Stimulated activated CD4-positive, alpha-beta T cell treated with anti-CD3 and anti-CD28 coated beads, TNF-alpha, amount 100 ng/mL, for 24 hours (primary cell): ENCODE measurements at places on chromosomes 3 and 15.

GRCh38 chr3:51942603-51943450, 664 bp downstream of the PARP3 start:
- DNase-seq = peak; percentile 63

- no peak for DNase-seq
These were observed 426.7 kb downstream of the SOX2 start for GRCh38 chr3:182138393-182138792.

DNA sequence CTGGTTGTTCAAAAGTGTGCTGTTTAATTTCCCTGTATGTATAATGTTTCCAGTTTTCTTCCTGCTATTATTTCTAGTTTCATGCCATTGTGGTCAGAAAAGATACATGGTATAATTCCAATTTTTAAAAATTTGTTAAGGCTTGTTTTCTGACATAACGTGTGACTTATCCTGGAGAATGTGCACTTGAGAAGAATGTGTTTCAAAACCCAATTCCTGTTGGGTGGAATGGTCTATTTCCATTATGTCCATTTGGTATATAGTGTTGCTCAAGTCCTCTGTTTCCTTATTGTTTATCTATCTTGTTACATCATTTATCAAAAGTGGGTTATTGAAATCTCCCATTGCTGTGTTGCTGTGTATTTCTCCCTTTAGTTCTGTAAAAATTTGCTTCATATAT, 215.4 kb downstream of the GREM1 start:
- no peak for DNase-seq

GRCh38 chr3:134068429-134068828, 38.7 kb upstream of the SLCO2A1 start:
- no peak for DNase-seq

- DNase-seq = no peak
These were observed 591.6 kb upstream of the AGTR1 start for GRCh38 chr3:148106062-148106461.

- no peak for DNase-seq
These were observed 33.6 kb downstream of the TMEM45A start for GRCh38 chr3:100525753-100526612.

- DNase-seq = no peak
These were observed 36.1 kb downstream of the CTDSPL start for GRCh38 chr3:37897763-37898162.

DNA sequence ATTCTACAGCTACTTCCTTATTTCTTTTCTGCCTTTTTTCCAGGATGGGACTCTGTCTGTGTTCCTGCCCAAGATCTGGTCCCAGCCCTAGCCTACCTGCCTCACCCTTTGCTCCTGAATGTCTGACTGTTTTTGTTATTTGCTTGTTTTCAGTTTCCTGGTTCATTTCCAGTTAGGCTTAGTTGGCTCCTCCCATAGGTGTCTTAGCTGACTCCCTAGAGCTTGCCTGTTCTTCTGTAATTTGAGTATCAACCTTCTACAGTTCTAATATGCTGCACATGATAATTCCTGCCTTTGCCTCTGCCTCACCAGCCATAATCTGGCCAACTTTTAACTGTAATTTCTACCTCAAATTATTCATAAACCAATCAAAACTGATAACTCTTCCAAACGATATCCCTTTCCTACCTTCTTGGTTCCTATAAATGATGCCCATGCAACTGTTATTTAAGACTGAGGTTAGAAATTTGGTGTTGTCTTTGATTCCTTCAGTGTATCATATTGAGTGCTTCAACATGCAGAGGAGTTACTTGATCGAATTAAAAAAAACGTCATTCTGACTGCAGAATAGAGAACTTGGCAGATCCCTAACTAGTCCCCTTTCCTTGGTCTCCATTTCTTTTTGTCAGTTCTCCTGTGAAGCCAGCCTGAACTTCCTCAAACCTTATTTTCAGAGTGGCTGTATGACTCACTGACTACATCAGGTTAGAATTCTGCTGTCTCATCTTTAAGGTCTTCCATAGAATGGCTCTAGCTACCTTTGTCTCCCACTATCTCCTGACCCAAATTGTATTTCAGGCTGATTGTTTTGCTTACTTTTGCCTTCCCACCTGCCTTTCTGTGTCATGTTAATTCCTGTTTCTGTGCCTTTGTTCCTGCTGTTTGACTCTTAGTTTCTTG, 8.4 kb downstream of the GOLM2 start:
- no peak for DNase-seq

GRCh38 chr15:85142312-85142711, 160.7 kb downstream of the PDE8A start:
- DNase-seq = no peak

DNA sequence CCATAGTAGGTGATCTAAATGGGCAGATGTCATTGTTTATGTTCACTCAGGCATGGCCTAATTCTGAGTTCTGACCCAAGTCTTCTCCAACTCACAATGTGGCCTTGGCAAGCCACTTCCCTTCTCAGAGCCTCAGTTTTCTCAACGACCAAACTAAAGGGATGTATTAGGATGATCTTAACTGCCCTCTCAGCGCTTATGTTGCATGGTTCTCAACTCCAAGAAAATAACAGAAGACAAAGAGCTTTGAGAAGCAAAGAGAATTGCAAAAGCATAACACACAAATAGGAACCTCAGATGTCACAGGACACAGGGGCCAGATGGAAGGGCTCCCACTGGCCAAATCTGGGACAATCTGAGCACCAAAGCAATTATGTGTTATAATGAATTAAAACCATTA, 8.6 kb downstream of the RHCG start:
- DNase-seq = no peak

DNA sequence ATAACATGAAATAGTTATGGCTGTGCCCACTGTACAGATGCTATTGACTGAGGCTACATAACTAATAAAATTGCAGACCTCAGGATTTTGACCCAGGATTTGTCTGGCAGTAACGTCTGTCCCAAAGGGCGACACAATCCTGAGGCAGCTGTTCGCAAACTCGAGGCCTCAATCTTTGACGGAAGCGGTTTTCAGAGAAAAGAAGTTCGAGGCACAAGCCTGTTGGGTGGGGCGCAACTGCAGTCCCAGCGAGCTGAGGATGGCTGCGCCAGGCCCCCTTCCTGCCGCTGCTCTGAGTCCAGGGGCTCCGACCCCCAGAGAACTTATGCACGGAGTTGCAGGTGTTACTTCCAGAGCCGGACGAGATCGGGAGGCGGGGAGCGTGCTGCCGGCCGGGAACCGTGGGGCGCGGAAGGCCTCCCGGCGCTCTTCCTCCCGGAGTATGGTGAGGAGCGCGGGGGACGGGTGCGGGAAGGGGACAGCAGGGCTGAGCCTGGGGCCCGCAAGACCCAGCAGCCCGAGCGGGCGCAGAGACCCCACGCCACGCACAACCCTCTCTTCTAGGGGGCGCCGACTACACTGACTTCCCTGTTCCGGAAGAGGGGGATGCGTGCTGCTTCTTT, at the start of gene PARP15:
Gene PARP15, plus strand, starts transcription at position 242 of the 623 bp plus-strand sequence. Its CDS starts 18 bp downstream, at position 260.
- no peak for DNase-seq

- peak; percentile 19 for DNase-seq
These were observed 36.2 kb upstream of the C3orf38 start for GRCh38 chr3:88113311-88114162.

- no peak for DNase-seq
These were observed 25.8 kb downstream of the OXNAD1 start for GRCh38 chr3:16290827-16291196.

DNA sequence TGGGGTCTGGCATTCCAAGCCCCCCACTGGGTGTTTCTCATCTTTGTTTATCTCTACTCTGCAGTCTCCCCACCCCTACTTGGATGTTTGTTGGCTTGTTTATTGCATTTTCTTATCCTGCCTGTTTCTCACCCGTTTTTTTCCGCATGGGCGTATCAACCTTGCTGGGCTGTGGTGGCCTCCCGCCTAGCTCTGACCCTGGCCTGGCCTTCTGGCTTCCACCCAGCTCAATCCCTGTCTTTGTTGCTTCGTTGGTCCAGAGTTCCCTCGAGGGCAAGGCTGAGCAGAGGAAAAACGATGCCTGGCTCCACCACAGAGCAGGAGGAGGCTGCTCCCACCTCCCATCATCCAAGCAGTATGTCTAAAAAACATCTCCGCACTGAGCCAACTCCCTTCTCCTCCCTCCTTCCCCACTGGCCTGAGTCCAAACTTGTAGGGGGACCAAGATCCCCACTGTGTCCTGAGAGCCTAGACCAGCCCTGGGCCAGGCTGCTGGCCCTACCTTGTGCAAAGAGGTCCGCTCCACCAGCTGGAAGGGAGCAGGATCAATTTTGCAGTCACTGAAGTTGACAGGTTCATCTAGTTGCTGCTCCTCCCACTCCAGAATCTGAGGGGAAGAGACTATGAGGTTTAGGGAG, 9.8 kb downstream of the CLCN2 start:
- DNase-seq = no peak

GRCh38 chr3:182808041-182808770, 14.9 kb downstream of the ATP11B start:
- DNase-seq = no peak

GRCh38 chr15:92707880-92708551, 52.4 kb upstream of the FAM174B start:
- no peak for DNase-seq

DNA sequence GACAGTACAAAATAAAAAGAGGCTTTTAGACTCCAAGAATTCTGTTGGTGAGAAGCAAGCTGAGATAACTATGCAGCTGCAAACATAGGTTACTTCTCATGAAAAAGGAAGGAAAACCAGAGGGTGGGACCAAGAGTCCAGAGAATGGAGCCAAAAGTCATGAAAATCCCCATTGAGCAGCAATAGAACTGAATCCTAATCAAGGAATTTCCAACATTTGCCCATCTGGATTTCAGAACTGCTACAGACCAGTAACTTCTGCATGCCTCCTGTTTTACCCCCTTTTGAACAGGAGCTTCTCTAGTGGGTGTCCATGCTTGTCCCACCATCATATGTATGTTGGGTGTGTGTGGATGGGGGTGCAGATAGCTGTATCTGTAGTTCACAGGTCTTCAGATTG, 33.6 kb upstream of the BNC1 start:
- no peak for DNase-seq

DNA sequence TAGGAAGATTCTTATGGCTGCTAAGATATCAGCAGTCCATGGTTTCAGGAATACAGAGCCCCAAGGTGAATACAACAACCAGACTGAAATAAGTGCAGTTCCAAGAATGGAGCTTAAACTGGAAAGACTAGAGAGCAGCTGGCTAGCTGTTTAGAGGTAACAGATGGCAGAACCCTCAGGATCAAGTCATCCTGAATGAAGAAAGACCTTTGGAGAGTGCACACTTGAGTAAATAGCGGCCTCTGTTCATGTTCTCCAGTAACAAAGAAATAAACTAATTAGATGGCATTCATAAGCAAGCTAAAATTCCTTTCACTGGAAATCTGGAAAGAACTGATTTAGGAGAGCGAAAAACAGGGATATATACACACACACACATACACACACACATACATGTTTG, 968.4 kb downstream of the FHIT start:
- no peak for DNase-seq

GRCh38 chr3:149555927-149556326, 81.4 kb downstream of the TM4SF4 start:
- no peak for DNase-seq

GRCh38 chr3:25426408-25426807, 1.7 kb upstream of the RARB start:
- no peak for DNase-seq

- no peak for DNase-seq
These were observed 735.6 kb downstream of the PDCD6IP start for GRCh38 chr3:34534013-34534412.

GRCh38 chr3:7707187-7707586, 794.4 kb upstream of the LMCD1 start:
- DNase-seq = no peak

DNA sequence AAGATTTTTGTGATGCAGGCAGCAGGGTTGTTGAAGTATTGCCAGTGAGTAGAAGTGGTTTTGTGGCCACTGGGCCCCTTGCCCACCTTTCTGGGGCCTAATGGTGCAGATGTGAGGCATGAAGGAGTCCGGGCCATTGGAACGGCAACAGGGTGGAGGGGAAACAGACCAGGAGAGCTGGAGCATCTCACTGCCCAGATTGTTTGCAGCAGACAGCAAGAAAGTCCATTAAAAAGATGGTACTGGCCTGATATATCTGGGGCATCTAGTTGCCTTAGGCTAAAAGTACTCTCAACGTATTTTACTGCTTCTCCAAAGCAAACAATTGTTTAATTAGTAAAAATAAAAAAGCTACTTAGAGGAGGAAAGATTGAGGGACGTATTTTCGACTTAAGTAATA, 298.4 kb downstream of the SATB1 start:
- DNase-seq = no peak

- no peak for DNase-seq
These were observed 152.9 kb upstream of the LPP start for GRCh38 chr3:188001093-188001492.

GRCh38 chr3:94175677-94176076, 112.8 kb downstream of the NSUN3 start:
- no peak for DNase-seq

- DNase-seq = no peak
These were observed 265.0 kb downstream of the OPA1 start for GRCh38 chr3:193857996-193858395.

- DNase-seq = no peak
These were observed 18.6 kb downstream of the MESP2 start for GRCh38 chr15:89794627-89795241.

- no peak for DNase-seq
These were observed 111.3 kb downstream of the DCLK3 start for GRCh38 chr3:36653095-36653494.

DNA sequence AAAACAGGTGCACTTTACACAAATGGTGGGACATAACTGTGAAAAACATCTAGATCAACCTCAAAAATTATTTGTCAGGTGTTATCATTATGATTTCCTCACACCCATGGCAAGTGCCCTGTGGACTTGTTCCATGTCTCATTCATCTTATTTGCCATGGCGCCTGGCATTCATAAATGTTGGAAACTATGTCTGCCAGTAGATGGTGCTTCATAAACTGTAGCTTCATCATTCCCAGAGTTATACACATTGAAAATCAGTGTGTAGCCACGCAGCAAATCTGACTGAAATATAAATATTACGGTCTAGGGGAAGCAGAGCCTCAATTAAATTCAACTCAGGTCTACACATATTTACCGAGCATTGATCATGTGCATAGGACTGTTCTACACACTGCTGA, 90.7 kb downstream of the IMPG2 start:
- no peak for DNase-seq

DNA sequence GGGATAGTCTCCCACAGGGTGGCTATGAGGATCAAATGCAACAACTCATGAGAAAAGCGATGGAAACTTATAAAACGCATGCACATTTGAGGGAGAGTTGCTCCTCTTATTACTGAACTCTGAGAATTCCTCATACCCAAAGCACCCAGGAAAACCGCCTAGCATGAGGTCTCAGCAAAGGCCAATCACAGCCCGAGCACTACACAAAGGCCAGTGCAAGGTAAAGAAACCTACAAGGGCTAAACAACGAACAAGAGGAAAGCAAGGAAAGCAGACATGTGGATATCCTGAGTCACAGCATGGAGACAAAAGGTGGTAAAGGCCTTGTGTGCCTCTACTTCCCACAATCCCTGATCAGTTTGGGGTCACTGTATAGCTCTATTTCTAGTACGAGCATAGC, 7.1 kb downstream of the RAB43 start:
- no peak for DNase-seq

GRCh38 chr3:156811089-156811862, 14.9 kb upstream of the LEKR1 start:
- DNase-seq = no peak
